ENCODE measurements at places on chromosomes 3 and 15. TPM values are rescaled to one million over a fixed set of nuclear protein-coding genes. Genes with fewer than 3 reads are reported as not detected.

The GRAMD1C gene
- total RNA-seq, result 13.8 TPM

The RSL24D1 gene
- total RNA-seq, result 103 TPM

The ZNF609 gene
- total RNA-seq, result 11.2 TPM

The MESP2 gene
- total RNA-seq, result not detected

The GABRA5 gene
- total RNA-seq, result not detected

The CPEB1 gene
- 0.37 TPM for total RNA-seq

The MYLK gene
- total RNA-seq, result 213 TPM

The GHRL gene
- total RNA-seq, result 0.21 TPM

The PIAS1 gene
- 14.2 TPM for total RNA-seq

The PSTPIP1 gene
- not detected for total RNA-seq

The CHDH gene
- total RNA-seq, result 0.47 TPM

The SLC24A5 gene
- not detected for total RNA-seq

The B3GNT5 gene
- 0.66 TPM for total RNA-seq

The GOLGA8M gene
- total RNA-seq, result 1.6 TPM

The CCNL1 gene
- 92.6 TPM for total RNA-seq

The WNT5A gene
- 18.8 TPM for total RNA-seq

DNA sequence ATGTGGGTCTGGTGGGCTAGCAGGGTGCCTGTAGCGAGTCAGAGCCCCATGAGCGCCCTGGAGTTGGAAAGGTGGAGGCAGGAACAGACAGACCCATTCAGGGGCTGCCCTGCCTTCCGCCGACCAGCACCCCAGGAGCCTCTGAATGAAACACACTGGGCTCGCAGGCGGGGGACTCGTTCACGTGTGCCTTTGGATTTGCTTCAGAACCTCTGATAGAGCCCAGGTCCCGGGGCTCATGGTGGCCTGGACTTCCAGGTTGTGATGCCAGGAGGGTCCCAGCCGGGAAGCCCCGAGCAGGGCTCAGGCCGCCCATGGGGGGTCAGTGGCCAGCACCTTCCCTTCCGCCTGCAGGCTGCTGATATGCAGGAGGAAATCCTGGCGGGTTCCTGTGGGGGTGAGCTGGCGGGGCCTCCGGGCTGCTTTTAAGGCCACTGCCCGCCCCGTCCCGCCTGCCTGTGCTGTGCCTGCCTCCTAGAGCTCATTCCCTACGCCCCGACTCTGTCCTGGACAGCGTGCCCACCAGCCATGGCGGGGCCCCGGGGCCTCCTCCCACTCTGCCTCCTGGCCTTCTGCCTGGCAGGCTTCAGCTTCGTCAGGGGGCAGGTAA lies at the start of gene STAB1:
Gene STAB1 (plus strand): TSS at position 453 of the 610 bp plus-strand sequence. CDS start 76 bp downstream, at position 529.
- H3K36me3 ChIP-seq, result peaks cover 28% of the 10 kb centered on the region
- no peaks in the 10 kb centered on the region for H3K4me1 ChIP-seq
- no peak within 1 kb of the TSS for H3K4me3 ChIP-seq
- DNase-seq, result no peak

- no peaks in the 10 kb centered on the region for H3K4me1 ChIP-seq
- no peak overlapping the region for H3K4me3 ChIP-seq
- DNase-seq, result no peak
- H3K27ac ChIP-seq, result no peak overlapping the region
- no peaks in the 10 kb centered on the region for H3K36me3 ChIP-seq
- H3K27me3 ChIP-seq, result peaks cover 17% of the 10 kb centered on the region
These were observed 25.1 kb downstream of the KBTBD12 start for GRCh38 chr3:127940116-127940515.

- no peak for DNase-seq
- H3K27ac ChIP-seq, result no peak overlapping the region
- H3K36me3 ChIP-seq, result no peaks in the 10 kb centered on the region
These were observed 107.6 kb downstream of the PIK3CB start for GRCh38 chr3:138726946-138727730.

- peak overlapping the region; percentile 41 for H3K4me3 ChIP-seq
- peak; percentile 4 for DNase-seq
- peaks cover 40% of the 10 kb centered on the region for H3K27me3 ChIP-seq
- peaks cover 15% of the 10 kb centered on the region for H3K4me1 ChIP-seq
- H3K36me3 ChIP-seq, result no peaks in the 10 kb centered on the region
These were observed 769 bp downstream of the C2CD4A start for GRCh38 chr15:62067448-62068044.

DNA sequence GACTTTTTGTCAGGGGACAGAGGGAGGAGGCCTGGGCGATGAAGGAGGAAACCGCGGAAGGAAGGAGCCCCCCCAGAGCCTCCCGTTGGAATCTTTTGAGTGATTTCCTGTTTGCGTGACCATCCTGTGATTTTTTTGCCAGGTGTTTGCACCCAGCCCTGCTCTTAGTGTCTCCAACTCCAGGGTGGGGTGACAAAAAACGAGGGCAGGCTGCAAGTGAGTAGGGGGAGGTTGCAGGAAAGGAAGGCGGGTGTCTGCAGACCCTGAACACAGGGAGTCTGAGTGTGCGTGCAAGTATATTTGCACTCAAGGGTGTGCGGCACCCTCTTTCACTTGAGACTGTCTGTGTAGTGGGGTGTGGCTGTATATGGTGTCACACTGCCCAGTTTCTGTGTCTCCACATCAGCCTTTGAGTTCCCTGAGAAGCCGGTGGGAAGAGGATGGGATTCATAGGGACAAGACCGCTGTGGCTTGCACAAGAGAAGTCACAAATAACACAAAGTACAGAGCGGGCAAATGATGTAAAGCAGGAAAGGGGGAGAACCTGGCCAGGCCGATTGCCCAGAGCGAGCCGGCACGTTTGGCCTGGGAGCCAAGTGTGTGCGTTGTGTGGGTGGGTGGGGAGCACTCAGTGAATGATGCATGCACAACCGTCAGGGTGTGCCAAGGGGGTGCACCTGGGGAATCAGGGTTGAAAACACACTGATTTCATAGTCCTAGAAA lies 6.6 kb downstream of the ISLR2 start:
- DNase-seq, result no peak
- peak overlapping the region; percentile 20 for H3K4me3 ChIP-seq
- peaks cover 14% of the 10 kb centered on the region for H3K4me1 ChIP-seq
- 0 out of 2 replicates have a peak, but pooled peaks cover 3% of the 10 kb centered on the region for H3K36me3 ChIP-seq
- peaks cover 38% of the 10 kb centered on the region for H3K27me3 ChIP-seq

DNA sequence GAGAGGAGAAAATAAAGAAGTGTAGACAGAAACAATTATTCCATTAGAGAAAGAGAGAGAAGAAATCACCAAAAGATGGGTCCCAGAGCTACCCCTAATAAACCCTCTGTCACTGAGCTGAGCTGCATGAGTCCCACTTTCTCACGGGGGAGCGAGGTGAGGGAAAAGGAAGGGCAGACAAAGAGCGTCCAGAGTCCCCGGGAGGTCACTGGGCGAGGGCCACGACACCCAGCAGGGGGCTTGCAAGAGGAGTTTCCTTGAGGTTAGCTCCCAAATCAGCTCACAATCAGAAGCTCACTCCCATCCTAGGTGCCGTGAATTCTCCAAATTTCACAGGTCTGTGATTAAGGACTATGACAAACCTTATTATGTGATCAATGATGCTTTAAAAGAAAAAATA lies 62.3 kb downstream of the XXYLT1 start:
- H3K36me3 ChIP-seq, result no peaks in the 10 kb centered on the region
- no peak overlapping the region for H3K4me3 ChIP-seq
- H3K27me3 ChIP-seq, result no peaks in the 10 kb centered on the region

DNA sequence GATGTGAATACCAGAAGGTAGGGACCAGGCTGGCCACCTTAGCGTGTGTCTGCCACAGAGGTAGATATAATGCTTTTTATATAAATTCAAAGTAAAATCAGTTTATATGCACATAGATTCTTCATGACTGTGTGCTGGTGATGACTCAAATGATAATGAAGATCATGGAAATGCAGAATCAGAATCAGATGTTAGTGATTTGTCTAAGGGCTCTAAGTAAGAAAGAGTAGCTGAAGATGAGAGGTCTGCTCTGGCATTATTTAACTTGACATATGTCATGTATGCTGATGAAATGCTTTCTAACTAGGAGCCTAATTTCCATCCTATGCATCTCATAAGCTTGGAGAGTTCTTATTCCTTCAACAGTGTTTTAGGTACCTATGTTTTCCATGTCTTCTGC lies 50.3 kb upstream of the DPH6 start:
- DNase-seq, result no peak
- H3K4me1 ChIP-seq, result no peaks in the 10 kb centered on the region

GRCh38 chr15:74340150-74340549 lies 27.3 kb downstream of the CYP11A1 start:
- DNase-seq, result peak; percentile 16
- H3K27ac ChIP-seq, result peak overlapping the region; percentile 45
- H3K4me3 ChIP-seq, result no peak overlapping the region
- H3K27me3 ChIP-seq, result no peaks in the 10 kb centered on the region

DNA sequence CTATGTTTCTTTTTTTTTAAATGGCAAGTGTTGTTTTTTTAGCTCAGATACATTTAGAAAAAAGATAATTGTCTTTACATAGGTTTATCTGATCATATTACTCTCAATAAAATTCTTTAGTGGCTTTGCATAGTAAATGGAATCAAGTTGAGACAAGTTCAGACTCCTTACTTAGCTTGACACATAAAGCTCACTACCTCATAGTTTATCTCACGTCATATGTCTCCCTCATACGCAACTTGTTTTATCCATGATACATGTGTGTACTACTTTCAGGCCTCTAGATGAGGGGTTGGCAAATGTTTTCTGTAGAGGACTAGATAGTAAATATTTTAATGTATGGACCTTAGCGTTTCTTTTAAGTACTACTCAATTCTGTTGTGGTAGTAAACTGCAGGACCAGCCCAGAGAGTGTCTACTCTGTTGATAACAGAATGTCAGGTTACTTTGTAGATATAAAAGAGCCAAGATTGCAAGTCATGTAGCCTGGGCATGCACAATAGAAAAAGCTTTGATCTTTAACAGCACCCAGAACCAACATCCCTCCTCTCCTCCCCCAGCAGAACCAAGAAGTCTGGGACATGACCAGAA lies 28.2 kb upstream of the MGA start:
- no peaks in the 10 kb centered on the region for H3K36me3 ChIP-seq

DNA sequence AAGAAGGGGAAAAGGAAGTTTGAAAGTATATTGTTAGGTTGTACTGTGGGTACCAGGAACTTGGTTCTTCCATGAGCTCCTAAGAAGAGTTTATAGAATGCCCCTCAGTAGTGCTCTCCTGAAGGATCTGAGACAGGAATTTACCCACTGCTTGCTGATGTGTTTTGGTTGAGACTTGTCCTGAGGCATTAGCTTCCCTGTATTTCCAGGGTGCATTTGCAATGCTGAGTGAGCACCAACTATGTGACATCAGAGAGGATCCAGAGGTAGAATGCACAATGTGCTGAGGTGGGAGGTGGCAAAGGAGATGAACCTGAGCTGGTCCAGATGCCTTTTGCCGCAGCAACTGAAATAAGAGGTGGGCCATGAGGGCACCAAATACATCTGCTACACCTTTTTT lies 64.3 kb upstream of the LRRC3B start:
- H3K4me3 ChIP-seq, result no peak overlapping the region
- H3K27me3 ChIP-seq, result no peaks in the 10 kb centered on the region

DNA sequence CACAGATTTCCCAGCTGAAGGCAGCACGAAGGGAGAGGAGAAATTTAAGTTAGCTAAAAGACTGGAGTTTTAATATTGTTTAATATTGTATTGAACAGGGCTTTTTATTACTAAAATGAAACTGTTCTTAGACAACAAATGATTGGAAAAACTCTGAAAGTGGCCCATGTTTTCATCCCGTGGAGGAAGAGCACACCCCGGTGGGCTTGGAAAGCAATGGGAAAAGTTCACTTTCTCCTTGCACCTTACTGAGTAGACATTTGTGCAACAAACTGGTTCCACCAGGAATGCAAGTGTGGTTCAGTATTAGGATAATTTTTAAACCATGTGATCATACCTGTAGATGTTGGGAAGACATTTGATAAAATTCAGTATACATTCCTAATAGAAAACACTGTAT lies 8.2 kb upstream of the ESYT3 start:
- DNase-seq, result no peak
- H3K4me1 ChIP-seq, result peaks cover 10% of the 10 kb centered on the region
- H3K27me3 ChIP-seq, result no peaks in the 10 kb centered on the region
- H3K27ac ChIP-seq, result no peak overlapping the region
- H3K36me3 ChIP-seq, result no peaks in the 10 kb centered on the region

DNA sequence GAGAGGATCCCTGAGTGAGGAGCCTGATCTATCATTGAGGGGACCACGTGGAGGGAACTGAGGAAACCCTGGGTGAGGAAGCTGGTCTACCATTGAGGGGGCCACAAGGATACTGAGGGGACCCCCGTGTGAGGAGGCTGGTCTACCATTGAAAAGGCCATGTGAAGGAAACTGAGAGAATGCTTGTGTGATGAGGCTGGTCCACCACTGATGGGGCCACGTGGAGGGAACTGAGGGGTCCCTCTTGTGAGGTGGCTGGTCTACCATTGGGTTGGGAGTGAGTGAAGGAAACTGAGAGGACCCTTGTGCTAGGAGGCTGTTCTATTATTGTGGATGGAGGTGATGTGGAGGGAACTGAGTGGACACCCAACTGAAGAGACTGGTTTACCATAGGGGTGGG lies 161.3 kb downstream of the FBLN2 start:
- no peak overlapping the region for H3K27ac ChIP-seq
- no peaks in the 10 kb centered on the region for H3K36me3 ChIP-seq
- H3K4me1 ChIP-seq, result no peaks in the 10 kb centered on the region
- DNase-seq, result no peak

DNA sequence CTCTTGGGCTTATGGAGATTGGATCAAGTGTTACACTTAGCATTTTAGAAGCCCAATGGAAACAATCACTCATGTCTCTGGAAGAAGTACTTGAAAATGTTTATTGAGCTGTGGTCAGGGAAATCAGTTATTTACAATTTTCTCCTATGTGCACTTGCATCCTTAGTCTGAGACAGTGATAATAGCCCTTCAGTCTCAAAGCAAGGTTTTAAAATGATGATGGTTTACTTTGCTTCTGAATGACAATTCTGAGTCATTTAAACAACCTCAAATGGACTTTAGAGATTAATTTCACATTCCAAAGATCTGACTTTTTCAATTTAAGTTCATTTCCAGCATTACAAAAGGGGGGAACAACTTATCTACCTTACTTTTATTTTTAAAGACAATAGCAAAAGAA lies 20.1 kb downstream of the TIPARP start:
- H3K4me3 ChIP-seq, result no peak overlapping the region
- no peak overlapping the region for H3K27ac ChIP-seq
- H3K27me3 ChIP-seq, result no peaks in the 10 kb centered on the region
- DNase-seq, result peak; percentile 69
- H3K36me3 ChIP-seq, result peaks cover 52% of the 10 kb centered on the region

DNA sequence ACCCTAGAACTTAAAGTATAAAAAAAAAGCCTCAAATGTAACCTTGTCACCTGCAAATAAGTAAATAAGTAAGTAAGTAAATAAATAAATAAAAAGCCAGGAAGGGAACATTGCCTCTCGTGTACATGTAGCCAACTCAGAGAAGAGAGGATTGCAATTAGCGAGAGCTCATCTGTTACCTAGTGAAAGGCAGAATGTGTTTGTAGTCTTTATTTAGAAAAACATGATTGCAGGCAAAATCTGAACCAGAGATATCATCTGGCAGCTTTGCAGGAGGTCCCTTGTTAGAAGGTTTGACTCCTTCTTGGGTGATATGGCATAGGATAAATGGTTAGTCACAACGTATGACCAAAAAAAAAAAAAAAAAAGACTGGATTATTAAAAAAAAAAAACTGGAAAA lies 71.6 kb upstream of the SYN2 start:
- no peaks in the 10 kb centered on the region for H3K27me3 ChIP-seq
- H3K27ac ChIP-seq, result no peak overlapping the region
- DNase-seq, result no peak
- no peaks in the 10 kb centered on the region for H3K4me1 ChIP-seq

- DNase-seq, result no peak
- no peak overlapping the region for H3K4me3 ChIP-seq
- no peak overlapping the region for H3K27ac ChIP-seq
- H3K27me3 ChIP-seq, result no peaks in the 10 kb centered on the region
- H3K4me1 ChIP-seq, result peaks cover 11% of the 10 kb centered on the region
- H3K36me3 ChIP-seq, result no peaks in the 10 kb centered on the region
These were observed 48.6 kb downstream of the RAP2B start for GRCh38 chr3:153210660-153211059.

All from SJSA1 (cell line).